Activated CD8-positive, alpha-beta memory T cell treated with anti-CD3 and anti-CD28 coated beads, Interleukin-2, amount 50 U/mL, for 48 hours (primary cell): ENCODE measurements at places on chromosomes 4 and X.

GRCh38 chrX:39398215-39398962 is 597.1 kb downstream of the MID1IP1 start:
- no peak for DNase-seq

DNA sequence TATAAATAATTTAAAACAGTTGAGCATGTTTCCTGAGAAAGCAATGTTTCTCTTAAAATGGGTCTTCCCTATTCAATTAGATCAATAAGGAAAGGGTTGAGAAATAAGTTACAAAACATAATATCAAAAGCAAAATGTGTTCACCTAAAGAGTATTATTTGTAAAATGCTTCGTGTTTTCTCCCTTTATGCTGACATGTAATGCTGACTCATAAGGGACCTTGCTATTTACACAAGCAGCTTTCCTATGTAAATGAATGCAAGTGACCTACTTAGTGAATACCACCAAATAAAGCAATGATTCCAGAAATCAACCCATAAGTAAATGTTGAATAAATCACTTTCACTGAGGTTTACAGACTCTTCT is 91.5 kb downstream of the ELOVL6 start:
- DNase-seq: no peak

- no peak for DNase-seq
These were observed 2.2 kb downstream of the NEXMIF start for GRCh38 chrX:74922922-74923543.

GRCh38 chr4:140628016-140628415 is 59.3 kb upstream of the UCP1 start:
- DNase-seq: no peak

DNA sequence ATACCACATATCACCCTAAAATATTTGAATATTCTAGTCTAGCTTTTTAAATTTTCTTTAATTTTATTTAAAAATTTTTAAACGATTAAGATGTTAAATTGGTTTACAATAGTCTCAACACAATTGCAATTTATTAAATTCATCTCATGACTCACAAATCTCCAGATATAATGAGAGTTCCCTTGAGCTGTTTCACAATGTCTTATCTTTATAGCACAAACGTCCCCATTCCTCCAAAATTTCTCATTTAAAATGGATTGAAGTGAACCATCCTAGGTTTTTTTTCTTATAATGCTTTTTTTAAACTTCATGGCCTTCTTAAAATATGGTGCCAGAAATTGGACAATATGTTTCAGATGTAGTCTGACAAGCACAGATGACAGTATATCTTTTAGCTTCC is 204.4 kb downstream of the GABRB1 start:
- DNase-seq: no peak

DNA sequence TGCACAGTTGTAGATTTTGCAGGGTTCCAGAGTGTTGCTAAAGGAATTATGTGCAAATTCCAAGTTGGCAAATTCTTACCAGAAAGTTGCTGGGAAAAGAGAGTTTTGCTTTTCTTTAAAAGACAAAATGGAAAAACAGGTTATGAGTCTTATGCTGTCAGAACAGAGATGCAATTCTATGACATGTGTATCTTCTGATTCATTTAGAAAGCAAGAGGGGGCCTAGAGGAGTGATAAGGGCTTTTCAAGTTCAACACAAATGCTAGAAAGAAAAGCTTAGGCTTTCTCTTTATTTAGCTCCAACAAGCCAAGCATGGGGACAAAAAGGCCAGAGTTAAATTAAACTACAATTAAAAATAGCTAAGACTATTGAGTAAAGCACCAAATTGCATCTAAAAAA is 72.4 kb upstream of the GATB start:
- DNase-seq: no peak

DNA sequence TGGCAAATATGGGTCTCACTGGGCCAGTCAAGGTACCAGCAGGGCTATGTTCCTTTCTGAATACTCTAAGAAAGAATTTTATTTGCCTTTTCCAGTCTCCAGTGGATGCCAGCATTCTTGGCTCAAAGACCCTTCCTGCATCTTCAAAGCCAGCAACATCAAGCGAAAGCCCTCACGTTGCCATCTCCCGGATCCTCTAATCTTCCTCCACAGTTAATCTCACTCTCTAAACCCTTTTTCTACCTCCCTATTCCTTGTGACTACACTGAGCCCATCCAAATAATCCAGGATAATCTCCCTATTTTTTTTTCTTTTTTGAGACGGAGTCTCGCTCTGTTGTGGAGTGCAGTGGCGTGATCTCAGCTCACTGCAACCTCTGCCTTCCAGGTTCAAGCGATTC is 23.4 kb downstream of the RFC1 start:
- no peak for DNase-seq

GRCh38 chrX:72102760-72103159 is 29.0 kb downstream of the RTL5 start:
- DNase-seq: no peak

DNA sequence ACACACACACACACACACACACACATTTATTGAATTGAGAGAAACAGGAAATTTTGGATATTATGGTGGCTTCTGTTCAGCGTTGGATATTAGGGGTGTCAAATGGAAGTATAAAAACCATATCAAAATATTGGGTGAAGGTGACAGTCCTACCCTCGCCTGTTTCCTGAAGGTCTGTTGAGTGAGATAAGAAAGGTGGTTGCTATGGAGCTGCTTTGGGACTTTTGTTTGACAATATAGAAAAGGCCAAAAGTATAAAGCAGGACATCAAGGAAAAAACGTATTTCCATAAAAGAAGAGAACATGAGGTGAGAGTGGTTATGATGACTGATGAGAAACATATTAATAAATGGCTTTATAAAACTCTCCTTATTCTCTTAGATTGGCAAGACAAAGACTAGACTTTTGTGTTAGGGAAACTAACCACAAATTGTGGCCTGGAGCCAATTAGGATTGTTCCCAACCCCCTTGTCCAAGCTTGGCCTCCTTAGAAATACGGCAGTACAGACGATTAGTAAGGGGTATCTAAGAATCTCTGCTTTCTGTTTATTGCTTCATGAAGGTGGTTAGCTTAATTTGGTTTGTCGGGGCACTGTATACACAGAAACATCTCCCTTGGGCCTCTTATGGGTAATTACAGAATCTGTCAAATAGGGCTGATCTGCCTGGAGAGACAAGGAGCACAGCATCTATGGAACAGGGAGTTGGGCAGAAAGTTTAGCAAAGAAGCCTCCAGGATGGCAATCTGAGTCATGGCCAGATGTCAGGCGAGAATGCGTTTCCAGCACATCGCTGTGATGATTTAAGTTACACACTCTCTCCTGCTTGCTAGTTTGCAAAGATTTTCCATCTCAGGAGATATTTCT is 198.0 kb downstream of the CBR4 start:
- DNase-seq: no peak

DNA sequence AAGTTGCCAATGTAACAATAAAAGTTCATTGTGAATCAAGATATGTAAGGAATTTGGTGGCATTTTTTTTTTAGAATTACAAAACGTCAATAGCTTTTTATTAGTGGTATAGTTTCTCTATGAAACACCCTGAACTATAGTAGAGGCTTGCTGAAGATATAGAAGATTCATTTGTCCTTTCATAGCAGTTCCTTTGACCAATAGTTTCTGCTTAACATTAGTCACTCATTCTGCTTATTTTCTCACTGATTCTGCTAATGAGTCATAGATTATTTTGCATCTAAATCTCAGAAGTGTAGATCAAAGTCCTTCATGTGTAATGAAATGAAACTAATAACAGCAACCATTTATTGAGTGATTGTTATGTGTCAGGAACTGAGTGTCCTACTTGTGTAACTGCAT is 205.0 kb upstream of the TET2 start:
- no peak for DNase-seq

DNA sequence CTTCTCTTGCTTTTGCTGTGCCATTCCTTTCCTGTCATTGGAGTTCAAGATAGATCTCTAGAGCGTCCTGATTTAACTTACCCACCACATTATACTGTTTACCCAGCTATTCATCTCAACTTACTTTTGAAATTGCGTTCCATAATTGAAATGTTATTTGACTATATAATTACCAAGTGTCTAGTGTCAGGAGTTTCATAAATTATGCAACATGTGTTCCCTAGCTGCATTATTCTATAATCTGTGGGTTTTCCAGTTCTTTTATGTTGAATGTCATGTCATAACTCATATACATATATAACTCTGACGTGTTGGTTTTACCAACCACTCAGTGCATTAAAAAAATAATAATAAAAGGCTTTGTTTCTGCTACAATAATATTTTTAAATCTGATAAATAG is 285.9 kb upstream of the ARSJ start:
- no peak for DNase-seq

GRCh38 chr4:2515830-2516550 is 20.5 kb upstream of the FAM193A start:
- no peak for DNase-seq

- no peak for DNase-seq
These were observed 34.4 kb upstream of the SH3RF1 start for GRCh38 chr4:169305173-169305572.

DNA sequence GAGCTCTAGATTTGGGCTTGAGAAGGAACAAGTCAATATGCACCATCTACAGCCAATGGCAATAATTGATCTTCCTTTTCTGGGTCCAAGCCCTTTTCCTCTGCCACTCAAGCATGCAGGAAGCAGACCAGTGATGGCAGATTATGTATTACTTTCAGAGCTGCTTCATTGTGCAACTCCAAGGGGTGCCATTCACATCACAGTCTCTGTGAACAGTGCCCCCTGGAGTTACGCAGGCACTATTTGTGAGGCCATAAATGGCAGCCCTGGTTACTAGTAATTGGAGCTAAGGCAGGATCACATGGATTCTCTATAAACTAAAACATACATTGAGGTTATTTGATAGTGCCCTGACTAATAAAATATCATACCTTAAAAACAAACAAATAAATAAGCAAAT is 313.4 kb upstream of the SLC7A11 start:
- no peak for DNase-seq

- DNase-seq: no peak
These were observed 337.8 kb upstream of the NOCT start for GRCh38 chr4:138677748-138678147.

- DNase-seq: no peak
These were observed 933.0 kb upstream of the LCORL start for GRCh38 chr4:18954538-18954937.

DNA sequence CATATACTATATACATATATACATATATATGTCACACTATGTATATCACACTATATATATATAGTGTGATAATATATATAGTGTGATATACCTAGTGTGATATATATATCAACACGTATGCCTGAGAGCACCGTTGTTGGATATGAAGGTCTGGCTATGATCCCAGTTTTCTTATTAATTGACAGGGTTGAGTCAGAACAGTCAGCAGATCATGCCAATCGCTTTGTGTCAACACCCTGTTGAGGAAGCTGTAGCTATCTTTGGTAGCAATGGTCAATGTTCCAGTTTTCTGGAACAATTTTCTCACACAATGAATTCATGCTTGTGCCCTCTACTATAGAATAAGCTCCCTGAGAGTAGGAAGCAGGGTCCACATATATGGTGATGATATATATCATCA is 496.0 kb upstream of the AGA start:
- DNase-seq: no peak

- no peak for DNase-seq
These were observed 45.0 kb downstream of the STK32B start for GRCh38 chr4:5096261-5096660.

- no peak for DNase-seq
These were observed 65.1 kb downstream of the ARHGAP6 start for GRCh38 chrX:11600578-11600977.

DNA sequence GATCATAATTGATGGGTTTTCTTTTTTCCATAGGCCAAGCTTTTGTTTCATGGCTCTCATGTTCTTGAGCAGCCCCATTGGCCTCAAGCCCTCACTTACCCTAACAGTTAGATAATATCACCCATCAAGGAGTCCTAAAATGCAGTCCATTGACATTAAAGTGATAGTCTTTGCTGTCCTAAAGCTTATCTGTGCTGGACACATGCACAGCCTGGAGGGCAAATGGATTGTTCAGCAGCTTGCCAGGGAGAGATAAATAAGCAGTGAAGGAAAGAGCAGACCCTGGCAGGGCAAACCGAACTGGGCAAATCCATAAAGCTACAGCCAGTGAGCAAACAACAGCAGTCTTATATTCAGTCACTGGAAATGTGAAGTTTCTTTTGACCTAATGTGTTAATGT is 199.6 kb upstream of the MID1 start:
- DNase-seq: no peak

- no peak for DNase-seq
These were observed 34.0 kb upstream of the RASGEF1B start for GRCh38 chr4:81505726-81506125.

- no peak for DNase-seq
These were observed at the start of gene CFP for GRCh38 chrX:47629419-47630200. Gene CFP (minus strand): TSS chrX:47629930. CDS start chrX:47629844, 86 bp downstream.

GRCh38 chr4:184983672-184984356 is 34.5 kb upstream of the HELT start:
- DNase-seq: peak; percentile 77

DNA sequence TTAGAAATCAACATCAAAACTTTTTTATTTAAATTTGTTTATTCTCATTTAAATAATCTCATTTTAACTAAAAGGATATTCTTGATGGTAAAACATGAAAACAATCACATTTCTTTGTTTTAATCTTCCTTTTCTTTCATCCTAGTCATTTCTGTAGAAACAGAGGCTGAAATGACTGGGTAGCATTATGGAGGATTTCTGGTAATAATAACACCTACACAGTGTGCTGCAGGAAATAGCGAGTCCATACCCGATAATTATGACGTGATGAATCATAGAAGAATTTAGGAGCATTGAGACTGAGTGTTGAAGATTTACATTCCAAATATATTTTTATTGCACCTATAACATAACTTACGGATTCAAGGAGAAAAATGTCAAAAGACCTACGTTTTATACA is 31.4 kb upstream of the BBS12 start:
- no peak for DNase-seq

DNA sequence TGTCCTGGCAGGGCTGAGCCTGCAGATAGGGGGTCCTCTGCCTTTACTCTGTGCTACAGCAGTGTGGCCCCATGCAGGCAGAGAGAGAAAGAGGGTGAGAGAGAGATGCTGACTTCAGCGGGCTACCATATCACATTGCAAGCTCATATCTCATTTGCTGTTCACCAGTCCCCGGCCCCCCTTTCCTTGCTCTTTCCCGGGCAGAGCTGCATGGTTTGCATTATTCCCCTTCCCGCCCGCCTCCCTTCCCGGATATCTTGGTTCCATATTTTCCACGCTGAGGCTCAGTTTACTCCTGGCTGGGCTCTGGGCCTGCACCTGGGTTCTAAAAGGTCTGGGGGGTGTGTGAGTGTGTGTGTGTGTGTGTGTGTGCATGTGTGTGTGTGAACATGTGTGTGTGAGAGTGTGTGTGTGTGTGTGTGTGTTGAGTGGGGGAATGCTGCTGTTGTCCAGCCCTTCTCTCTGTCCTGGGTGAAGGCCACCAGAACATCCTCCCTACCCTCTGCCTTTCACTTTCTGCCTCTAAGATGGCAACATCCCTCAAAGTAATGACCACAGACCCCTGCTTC is 63.5 kb downstream of the PJA1 start:
- DNase-seq: no peak

GRCh38 chr4:51942833-51943215 is 77.3 kb downstream of the LRRC66 start:
- no peak for DNase-seq
